CD4-positive, alpha-beta T cell treated with Interleukin-10 for 1 hour (primary cell): ENCODE measurements at places on chromosomes 16 and 17.

DNA sequence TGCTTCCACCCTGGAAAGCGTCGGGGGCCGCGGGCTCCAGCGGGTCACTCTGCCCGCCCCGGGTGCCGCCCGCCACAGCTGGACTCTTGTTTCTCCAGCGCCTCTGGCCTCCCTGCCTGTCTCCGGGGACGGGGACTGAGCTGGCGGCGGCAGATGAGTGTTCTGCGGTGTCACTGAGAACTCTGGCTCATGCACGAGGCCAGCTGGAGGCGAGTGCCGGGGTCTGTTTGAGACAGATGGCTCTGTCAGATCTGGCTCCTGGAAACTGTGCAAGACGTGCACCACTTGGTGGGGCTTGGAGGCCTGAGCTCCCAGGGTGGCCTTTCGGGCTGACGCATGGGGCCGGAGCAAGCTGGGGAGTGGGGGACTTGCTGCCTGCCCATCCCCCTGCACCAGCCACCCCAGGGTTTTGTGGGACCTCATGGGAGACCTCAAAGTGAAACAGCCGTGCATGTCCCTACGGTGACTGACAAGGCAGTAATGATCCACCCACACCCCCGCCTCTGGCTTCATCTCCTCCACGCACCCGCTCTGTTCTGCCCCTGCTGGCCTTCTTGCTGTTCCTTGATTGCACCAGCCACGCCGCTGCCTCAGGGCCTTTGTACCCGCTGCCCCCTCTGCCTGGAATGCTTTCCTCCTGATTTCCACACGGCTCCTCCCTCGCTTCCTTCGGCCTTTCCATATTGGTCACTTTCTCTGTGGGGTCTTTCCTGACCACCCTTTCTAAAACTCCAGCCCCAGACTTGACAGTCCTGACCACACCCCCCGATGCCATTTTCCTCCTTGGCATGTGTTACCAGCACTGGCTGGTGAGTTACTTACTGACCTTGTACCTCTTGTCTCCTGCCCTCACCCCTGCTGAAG, 174.9 kb upstream of the CIBAR2 start:
- DNase-seq, result no peak

GRCh38 chr16:56657555-56658326, at the start of gene MT1F:
MT1F (plus strand) TSS chr16:56657959; CDS start chr16:56658059, 100 bp downstream.
- DNase-seq, result peak; percentile 70

DNA sequence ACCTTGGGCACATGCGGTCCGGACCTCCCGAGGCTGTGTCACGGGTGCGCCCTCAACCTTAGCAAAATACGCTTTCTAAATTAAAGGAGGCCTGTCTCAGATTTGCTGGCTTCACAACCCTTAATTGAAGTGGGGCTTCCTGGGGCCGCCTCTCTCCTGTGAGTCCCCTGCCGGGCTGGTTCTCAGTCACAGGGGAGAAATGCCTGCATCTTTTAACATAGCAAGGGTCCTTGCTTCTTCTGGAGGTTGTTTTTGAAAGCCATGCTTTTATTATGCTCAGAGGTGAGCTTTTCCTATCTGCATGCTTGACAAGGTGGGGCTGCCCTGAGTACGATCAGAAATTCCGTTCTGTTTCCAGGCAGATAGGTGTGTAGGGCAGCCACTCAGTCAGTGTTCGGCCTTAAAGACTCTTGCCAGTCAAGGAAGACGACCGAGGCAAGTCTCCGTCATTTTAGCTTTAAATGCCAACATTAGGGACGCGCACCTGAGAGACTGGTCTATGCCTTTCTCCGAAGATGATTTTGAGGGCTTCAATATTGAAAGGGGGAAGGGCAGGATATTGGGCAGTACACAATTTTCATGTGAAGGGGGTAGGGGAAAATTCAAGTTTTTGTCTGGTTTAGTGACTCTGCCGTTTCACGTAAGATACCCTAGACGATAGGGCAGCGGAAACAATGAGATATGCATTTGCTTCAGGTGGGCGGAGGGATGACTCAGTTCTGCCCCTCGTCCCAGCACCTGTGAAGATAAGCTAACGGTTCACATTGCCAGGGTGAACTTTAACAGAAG, 5.5 kb upstream of the SLC7A5 start:
- DNase-seq, result no peak

- DNase-seq, result no peak
Observed at GRCh38 chr17:8012996-8013640, 10.7 kb downstream of the GUCY2D start.

DNA sequence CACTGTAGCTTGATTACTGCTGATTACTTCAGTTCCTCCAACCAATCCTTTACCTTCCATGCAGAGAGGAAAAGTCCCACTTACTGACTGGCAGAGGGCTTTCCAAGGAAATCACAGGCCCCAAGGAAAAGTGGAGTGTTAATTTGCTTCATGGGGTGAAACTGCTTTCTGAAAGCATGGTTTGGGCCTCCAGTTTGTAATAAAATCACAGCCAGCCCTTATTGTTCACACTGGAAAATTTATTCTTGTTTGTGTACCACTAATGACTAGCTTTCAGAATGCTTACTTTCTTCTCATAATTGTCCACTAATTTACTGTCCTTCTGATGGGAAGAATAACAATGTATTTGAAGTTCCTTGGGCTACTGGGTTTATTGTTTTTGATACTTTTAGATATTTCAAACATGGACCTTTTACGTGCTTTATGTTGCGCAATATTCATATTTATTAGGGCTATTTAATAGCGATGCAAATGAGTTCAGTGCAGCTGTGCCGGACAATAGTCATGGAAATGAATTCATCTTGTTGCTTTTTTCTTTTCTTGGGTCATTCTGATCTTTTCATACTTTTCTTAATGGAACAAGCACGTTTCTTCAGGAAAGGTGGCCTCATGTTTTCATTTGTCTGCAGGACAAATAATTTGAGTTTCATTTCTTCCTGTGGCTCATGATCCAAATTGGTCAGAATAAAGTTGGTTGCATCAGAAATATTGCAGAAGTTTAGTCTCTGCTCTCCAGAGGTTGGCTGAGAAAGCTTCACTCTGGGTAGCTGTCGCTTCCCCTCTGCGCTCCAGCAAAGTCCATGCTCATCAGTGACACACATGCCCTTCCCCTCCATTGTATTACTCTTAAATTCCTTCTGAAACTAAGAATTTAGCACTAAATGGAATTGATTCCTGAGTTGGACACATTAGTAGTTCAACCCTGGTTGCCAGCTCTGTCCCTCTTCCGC, 128.7 kb downstream of the PRKCA start:
- no peak for DNase-seq

- no peak for DNase-seq
Observed at GRCh38 chr16:68900009-68900408, 56.7 kb downstream of the TANGO6 start.

- no peak for DNase-seq
Observed at GRCh38 chr17:19343671-19344151, 18.8 kb downstream of the B9D1 start.

GRCh38 chr16:3574195-3574594, 3.0 kb downstream of the NLRC3 start:
- no peak for DNase-seq

GRCh38 chr16:89043636-89044417, 49.8 kb upstream of the ACSF3 start:
- DNase-seq, result no peak

GRCh38 chr17:9360677-9361081, 214.9 kb downstream of the STX8 start:
- DNase-seq, result no peak

DNA sequence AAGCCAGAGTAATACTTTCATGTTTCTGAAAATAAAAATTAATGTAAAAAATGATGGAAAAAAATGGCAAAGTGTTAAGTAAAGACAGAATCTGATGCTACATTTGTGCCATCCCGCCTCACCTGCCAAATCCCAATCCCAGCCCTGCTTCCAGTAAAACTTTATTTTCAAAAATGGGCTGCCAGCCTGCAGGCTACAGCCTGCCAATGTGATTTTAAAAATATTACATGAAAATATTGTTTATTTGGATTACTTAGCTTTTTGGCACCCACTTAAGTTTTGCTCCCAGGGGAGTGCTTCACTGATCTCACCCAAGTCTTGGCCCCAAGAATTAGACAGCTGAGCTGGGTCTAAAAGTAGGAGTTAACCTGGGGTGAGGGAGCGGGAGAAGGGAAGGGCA, 112.8 kb downstream of the C16orf78 start:
- no peak for DNase-seq

DNA sequence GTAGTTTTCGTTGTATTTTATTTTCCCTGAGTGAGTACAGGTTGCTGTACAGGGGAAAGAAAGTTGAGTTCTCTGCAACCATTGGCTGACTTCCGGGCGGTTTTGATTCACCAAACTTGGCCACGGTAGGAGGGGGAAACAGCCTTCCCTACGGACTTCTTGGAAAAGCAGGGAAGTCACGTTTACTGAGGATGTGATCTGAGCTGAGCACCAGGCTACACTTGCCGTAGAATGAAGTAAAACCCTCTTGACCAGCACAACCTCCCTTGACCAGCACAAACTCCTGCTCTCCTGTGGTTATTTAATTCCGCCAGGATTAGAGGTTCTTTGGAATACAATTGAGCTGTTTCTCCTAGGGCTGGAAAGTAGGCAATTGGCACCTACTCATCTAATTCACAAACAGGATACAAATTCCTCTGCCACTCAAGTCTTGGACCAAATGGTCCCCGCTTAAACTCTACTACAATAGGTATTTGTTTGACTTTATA, 242.0 kb upstream of the RBFOX1 start:
- no peak for DNase-seq

- DNase-seq, result peak; percentile 19
Observed at GRCh38 chr16:10938321-10938720, 3.9 kb downstream of the DEXI start.

DNA sequence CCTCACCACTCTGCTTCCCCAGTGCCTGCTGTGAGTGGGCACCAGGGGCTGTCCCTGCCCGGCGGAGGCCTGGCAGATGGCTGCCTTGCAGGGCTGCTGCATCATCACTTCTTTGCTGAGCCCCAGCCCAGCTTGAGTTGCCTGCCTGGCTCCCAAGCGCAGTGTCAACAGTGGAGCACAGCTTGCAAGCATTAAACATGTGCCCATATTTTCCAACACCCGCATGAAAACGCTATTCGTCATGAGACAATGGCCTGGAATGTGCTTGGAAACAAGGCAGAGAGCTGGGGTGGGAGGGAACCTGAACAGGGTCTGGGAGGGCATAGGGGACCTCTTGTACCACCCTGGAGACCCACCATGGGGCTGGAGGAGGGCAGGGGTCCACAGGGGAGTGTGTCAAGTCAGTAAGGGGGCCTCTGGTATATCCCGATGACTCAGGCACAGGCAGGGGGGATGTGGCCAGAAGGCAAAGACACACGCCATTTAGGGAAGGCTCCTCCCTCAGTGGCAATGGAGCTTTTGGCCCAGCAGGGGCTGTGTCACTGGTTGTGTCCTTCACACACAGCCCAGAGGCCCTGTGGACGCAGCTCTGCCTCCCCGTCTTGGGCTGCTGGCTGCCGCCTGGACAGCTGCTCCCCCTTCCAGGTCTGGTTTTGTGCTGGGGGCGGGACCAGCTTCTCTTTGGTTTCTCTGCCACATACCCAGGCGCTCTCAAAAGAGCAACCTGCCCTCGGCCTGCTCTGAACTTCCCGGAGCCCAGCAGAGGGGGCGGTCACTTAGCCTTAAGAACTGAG, 17.4 kb upstream of the MTSS2 start:
- DNase-seq, result no peak

GRCh38 chr17:68509141-68510057, 2.8 kb upstream of the PRKAR1A start:
- peak; percentile 22 for DNase-seq

DNA sequence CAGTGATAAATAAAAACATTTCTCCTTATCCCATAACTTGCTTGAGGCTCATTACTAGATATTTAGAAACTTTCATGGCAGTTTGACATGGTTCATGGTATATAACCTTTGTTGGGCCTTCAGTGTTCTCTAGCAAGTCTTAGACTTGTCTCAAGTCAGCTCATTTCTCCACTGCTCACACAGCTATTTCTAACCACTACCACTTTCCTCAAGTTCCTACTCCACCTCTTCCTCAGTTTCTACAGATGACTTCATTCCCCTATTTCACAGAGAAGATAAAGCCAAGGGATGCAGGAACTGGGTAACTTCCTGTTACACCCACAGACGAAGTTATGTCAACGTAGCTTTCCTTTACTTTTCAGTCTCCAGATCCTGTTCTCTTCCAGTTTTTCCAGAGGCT, 23.2 kb downstream of the NLK start:
- no peak for DNase-seq

GRCh38 chr17:67353929-67354574, 12.3 kb downstream of the PSMD12 start:
- DNase-seq, result no peak

DNA sequence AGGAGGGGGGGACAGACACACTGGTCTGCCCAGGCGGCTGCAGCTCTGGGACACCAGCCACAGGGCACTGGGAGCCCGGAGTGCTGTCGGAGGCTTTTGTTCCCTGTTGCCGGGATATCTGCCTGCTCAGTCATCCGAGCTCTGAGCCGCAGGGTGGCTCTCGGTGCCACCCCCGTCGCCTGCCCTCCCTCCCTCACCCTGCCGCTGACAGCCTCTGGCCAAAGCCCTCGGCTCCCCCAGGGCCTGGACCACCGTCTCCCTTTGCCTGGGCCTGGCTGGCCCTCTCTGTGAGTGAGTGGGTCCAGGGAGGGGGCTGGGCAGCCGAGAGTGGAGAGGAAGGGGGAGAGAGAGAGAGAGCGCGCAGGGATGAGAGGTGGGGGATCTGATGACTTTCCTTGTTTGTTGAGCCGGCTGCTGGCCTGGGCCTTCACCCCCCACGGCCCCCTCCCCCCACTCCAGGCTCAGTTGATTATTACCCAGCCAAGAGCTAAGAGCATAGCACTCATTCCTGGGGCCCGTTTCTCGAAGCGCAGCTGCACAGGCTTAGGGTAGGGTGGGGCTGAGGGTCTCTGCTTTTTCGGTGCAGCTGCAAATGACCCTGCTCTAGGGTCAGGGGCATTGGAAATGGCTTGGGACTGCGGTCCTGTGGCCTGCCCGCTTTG, 2.7 kb downstream of the FOXJ1 start:
- no peak for DNase-seq

DNA sequence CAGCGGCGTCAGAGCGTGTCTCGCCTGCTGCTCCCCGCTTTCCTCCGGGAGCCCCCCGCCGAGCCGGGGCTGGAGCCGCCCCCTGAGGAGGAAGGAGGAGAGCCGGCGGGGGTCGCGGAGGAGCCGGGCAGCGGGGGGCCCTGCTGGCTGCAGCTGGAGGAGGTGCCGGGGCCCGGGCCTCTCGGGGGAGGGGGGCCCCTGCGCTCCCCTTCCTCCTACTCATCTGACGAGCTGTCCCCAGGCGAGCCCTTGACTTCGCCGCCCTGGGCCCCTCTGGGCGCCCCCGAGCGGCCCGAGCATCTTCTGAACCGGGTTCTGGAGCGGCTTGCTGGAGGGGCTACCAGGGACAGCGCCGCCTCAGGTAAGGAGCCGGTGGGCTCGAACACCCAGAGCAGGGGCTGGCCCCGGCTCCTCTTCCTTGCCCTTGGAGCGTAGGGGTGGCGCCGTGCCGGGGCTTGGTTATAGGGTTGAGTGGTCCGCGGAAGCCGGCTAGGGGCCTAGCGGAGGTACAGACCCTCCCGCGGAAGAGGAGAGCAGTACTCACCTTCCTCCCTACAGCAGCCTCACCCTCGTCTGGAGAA, 841 bp downstream of the RAPGEFL1 start:
- no peak for DNase-seq

DNA sequence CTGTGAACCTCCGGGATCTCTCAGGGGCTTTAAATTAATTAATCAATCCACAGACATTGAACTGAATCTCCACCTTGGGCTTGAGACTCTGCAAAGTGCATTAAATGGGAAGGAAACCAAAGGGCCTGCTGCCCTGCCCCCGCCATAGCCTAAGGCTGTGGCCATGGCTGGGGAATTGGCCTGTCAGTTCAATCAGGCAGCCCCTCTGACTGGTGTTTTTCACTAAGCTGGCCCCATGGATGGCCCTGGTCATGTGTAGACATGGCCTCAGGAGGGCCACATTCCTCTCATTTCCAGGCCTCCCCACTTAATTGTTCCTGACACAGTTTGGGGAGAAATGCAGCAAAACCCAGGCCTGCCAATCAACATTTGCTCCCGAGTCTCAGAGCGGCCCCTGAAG, 499.8 kb downstream of the WWOX start:
- DNase-seq, result no peak
